ENCODE measurements at places on chromosomes 12 and 14. TPM values are rescaled to one million over a fixed set of nuclear protein-coding genes. Genes with fewer than 3 reads are reported as not detected.

Gene PLCZ1
- not detected for total RNA-seq

Gene TMBIM4
- 98.7 TPM for total RNA-seq

Gene RIMBP2
- 0.25 TPM for total RNA-seq

Gene STRAP
- 31.9 TPM for total RNA-seq

Gene DLGAP5
- total RNA-seq, result 2.2 TPM

Gene TMTC2
- 15.5 TPM for total RNA-seq

Gene IRAK3
- total RNA-seq, result 23.1 TPM

Gene COL2A1
- total RNA-seq, result not detected

Gene APOF
- not detected for total RNA-seq

Gene ADCY4
- total RNA-seq, result 32.7 TPM

Gene SLC16A7
- total RNA-seq, result 38.8 TPM

Gene OR4N5
- not detected for total RNA-seq

Gene SETD3
- total RNA-seq, result 49.8 TPM

Gene SRRM4
- under 0.01 TPM for total RNA-seq

Gene COQ10A
- 10.1 TPM for total RNA-seq

Gene MSI1
- total RNA-seq, result 3.7 TPM

Gene PHC1
- 46.4 TPM for total RNA-seq

Gene PIWIL1
- total RNA-seq, result not detected

Gene SAMD15
- total RNA-seq, result not detected

Gene LRRIQ1
- 0.25 TPM for total RNA-seq

Gene MYH6
- total RNA-seq, result not detected

Gene CYP27B1
- 1.7 TPM for total RNA-seq

Gene NANOG
- 13.3 TPM for total RNA-seq

Gene FOXG1
- total RNA-seq, result not detected

Gene SRSF5
- total RNA-seq, result 386 TPM

Gene PRPH
- 17.2 TPM for total RNA-seq

Gene ABHD12B
- total RNA-seq, result not detected

Gene PGAM5
- 27.0 TPM for total RNA-seq

Gene WNT1
- total RNA-seq, result not detected

Gene SNW1
- 36.8 TPM for total RNA-seq

Gene OAS3
- 20.1 TPM for total RNA-seq

Gene SERPINA9
- total RNA-seq, result 2.0 TPM

Gene CLEC1B
- not detected for total RNA-seq

Gene ADAM21
- total RNA-seq, result not detected

Gene ALDH1L2
- 5.4 TPM for total RNA-seq

Gene TSPAN11
- total RNA-seq, result 2.5 TPM

Gene SERPINA6
- total RNA-seq, result not detected

Gene GTF2A1
- 21.6 TPM for total RNA-seq

Gene GPR135
- 6.4 TPM for total RNA-seq
